Amygdala (tissue), 56 donors: ENCODE measurements at places on chromosomes 3 and 15.

- DNase-seq, result no peak
Measured at GRCh38 chr3:47002171-47003055, 22.9 kb downstream of the NBEAL2 start.

DNA sequence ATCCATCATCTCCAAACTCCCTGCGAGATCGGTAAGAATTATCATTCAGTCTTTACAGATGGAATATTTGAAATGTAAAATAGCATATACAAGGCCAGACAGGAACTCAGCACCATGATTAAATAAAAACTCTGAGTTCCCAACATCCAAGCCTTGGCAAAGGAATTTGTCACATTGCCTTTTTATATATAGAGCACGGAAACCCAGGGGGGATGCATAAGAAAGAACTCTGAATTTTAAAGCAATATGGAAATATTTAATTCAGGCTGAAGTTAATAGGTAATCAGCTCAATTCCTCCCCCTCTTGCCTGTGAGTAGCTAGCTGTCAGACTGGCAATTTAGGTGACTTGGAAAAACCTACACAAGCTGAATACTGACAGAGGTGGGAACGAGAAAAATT, 217.9 kb upstream of the KCNMB2 start:
- DNase-seq, result no peak

DNA sequence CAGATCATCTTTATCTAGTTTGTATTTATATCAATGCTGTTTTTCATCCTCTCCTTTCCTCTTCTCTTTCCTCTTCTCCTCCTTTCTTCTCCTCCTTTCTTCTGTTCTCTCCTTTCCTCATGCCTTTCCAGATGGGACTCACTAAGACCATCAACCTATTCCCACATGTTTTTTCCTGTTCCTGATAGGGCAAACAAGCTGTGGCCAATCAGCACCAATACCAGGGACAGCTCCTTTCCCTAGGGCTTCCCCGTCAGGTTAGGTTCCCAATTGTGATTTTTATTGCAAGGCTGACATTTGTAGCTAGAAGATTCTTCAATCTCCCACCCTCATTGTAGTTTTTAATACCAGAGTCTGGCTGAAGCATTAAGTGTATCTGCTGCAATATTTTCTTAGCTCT, 76.3 kb upstream of the COL8A1 start:
- DNase-seq, result no peak

GRCh38 chr15:99683000-99683670, 50.1 kb downstream of the LYSMD4 start:
- DNase-seq, result no peak

DNA sequence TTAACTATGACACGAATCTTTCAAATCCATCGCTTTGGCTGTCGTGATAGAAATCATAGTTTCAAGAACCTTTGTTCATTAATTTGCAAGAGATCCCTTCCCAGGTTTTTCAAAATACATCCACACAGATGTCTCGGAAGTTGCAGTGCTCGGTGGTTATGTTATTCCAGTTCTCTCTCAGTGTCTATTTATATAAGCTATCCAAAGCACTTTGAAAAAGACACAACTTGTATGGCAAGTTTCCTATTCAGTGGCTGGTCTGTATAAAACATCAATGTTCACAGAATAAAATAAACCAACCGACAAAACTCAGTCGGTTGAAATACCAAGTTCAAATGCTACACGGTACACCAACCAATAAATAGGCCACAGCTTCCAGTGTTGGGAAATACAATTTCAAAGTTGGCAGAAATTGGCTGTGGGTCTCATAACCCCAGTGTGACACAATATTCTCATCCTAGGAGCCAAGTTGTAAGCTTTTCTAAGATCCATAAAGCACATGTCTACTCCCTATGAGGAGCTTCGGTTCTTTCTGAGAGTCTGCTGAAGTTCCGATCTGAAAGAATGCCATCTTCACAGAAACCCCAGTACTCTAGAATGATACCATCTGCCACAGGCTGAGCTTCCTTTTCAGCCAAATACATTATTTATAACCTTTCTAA, 23.7 kb downstream of the SATB1 start:
- DNase-seq, result no peak

GRCh38 chr3:120642368-120642948, 39.6 kb downstream of the HGD start:
- no peak for DNase-seq

DNA sequence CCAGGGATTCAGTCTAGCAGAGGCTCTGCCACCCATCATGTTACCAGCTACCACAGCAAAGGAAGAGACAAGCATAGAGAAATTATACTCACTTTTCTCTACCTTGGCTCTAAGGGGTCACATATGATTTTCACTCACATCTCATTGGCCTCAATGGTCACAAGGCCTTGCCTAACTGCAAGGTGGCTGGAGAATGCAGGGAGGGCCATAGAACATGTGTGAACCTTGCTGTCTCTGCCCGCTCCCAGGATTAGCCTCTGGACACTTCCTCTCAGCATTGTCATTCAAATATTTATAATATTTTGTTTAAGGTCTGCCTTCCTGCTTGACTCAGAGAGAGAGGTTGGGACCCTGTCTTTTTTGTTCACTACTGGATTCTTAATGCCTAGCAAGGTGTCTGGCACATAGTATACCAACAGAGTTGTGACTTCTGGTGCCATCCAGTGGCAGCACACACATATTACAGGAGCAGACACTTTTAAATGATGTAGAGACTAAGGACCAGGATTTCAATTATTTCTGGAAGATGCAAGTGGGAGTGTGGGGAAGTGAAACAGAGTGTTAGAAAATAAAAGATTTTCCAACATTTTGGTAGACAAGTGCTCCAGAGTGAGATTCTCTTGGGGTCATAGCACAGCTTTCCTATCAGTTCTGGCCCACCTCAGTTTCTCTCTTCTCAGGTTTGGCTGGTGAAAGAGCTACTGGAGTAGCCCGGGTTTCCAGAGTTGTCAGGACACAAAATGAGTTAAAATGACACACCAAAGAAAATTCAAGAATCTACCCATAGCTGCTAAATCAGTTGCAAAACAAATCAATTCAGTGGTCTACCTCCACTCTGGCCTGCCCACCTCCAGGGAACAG, 119.0 kb upstream of the RASGRP1 start:
- no peak for DNase-seq

DNA sequence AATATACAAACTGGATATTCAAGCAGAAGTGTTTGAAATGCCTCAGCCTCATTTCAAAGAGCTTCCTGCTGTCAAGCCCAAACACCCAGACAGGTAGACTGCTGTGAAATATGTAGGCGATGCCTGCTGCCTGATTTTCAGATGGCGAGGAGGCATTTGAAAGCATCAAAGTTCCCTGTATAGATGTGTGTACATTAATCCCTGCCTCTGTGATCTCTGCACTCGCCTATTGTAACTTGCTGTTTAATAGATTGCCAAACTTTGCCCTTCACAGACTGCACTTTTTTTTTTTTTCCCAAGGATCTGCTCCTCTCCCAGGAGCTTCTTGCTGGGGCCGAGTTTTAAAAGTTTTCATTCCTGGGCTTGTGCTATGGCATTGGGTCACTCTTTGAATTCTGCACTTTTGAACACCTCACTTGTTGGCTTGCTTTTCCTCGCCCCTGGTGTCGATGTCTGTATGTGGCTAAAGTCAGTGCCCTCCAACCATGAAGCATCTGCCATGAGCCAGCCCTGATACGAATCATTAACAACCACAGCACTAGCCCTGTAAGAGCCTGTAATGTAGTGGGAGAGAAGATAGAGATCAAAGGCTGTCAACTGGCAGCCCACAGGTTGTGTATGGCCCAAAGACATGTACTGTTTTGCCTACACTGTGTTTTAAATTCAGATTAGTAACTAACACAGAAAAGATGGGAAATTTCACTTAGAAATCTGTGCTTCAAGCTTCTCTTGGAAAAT, 287.6 kb upstream of the ICE2 start:
- DNase-seq, result no peak

- DNase-seq, result no peak
Measured at GRCh38 chr3:53799338-53799865, 46.8 kb downstream of the CHDH start.

GRCh38 chr15:100201376-100202280, 140.1 kb downstream of the ADAMTS17 start:
- no peak for DNase-seq

GRCh38 chr3:171284308-171285075, 175.7 kb downstream of the TNIK start:
- DNase-seq, result no peak

DNA sequence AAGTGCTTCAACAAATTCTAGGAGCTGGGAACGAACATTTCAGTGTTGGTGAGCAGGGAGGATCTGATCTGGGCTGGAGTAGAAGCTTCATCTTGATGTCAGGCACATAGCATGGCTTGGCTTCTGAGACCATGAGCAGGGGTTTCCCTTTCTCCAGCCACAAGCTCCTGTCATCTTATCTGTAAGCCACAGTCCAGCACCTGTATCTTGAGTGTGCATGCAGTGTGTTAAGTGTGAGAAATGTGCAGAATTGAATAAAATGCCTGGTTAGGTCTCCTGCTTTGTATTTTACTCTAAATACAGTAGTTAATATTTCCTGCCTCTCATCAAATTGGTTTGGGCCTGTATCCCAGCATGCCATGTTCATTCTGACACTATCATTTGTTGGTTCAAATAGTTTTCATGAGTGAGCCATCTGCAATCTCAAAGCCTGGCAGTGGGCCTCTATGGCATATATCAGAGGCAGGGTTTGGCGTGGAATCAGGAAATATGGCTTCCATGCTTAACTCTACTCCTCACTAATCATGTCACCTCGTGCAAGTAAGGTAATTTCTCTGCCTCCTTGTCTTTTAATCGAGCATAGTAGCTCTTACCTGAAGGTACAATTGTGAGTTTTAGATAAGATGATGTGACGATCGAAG, 43.3 kb downstream of the TLNRD1 start:
- DNase-seq, result no peak

GRCh38 chr15:40102897-40103858, 5.5 kb downstream of the BMF start:
- peak; percentile 84 for DNase-seq

- no peak for DNase-seq
Measured at GRCh38 chr3:160837394-160837980, 81.5 kb downstream of the PPM1L start.

DNA sequence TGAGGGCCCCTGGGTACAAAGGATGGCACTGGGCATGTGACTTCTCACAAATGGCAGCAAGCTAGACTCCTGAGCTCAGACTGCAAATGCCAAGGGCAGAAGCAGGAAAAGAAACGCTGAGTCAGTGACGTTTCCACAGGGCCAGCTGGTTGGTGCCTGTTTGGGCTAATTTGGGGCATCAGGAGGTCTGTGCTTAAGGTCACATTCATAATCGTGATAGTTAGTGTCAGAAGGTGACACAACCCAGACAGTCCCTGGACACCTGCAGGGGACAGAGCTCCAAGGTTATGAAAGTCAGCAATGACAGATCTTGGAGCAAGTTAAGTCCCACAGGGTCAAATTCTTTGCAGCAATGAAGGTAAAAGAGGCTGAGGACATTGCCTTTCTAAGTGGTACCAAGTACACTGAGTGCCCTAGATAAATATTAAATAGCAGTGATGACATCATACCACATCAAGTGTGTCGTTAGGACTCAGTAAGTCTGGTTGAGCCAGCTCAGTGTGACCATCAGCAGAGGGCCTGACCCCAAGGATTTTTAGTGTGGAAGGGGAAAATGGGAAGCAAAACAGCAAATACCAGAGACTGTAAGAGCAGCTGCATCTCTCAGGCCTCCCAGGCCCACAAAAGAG, 556.9 kb upstream of the CFAP20DC start:
- no peak for DNase-seq

DNA sequence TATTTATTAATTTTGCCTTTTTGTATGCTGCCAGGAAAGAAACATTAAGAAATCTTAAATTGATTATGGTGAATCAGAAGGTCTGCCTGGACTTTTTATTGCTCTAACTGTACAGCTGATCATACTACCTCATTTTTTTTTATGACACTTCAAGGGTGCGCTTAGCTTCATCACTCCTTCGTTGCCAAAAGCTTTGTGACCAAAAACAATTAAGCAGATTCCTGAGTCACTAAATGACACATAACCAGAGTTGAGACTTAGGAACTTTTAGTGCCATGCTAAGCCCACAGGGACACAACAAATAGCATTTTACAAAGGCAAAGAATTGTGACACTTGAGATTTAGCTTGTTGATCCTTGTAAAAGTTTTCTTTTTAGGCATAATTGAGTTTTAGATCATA, 4.9 kb downstream of the ADIPOQ start:
- DNase-seq, result no peak

GRCh38 chr3:180624714-180625113, 22.8 kb downstream of the TTC14 start:
- DNase-seq, result no peak

DNA sequence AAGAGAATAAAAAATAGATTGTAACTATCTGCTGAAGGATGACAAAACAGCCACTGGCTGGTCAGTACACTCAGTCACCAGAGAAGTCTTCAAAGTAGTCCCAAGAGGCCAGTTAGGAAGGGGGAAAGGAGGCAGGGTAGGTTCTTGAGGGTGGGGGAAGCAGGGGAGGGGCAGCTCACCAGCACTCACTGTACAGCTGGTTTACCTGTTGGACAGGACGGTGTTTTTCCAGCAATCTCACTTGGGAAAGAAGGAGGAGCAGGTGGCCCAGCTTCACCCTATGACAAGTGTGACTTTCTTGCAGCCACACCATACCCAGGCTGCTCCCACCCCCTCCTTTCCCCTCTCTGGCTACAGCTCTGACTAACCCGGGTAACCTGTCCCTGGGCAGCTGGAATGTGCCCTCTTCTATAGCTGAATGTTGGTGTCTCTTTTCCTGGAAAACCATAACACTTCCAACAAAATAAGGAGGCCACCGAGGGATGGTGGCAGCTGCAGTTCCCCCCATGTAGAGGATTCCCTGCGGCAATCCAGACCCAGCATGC, 203.4 kb upstream of the NSMCE3 start:
- DNase-seq, result no peak

- no peak for DNase-seq
Measured at GRCh38 chr3:117128872-117129271, 419.3 kb downstream of the TUSC7 start.

DNA sequence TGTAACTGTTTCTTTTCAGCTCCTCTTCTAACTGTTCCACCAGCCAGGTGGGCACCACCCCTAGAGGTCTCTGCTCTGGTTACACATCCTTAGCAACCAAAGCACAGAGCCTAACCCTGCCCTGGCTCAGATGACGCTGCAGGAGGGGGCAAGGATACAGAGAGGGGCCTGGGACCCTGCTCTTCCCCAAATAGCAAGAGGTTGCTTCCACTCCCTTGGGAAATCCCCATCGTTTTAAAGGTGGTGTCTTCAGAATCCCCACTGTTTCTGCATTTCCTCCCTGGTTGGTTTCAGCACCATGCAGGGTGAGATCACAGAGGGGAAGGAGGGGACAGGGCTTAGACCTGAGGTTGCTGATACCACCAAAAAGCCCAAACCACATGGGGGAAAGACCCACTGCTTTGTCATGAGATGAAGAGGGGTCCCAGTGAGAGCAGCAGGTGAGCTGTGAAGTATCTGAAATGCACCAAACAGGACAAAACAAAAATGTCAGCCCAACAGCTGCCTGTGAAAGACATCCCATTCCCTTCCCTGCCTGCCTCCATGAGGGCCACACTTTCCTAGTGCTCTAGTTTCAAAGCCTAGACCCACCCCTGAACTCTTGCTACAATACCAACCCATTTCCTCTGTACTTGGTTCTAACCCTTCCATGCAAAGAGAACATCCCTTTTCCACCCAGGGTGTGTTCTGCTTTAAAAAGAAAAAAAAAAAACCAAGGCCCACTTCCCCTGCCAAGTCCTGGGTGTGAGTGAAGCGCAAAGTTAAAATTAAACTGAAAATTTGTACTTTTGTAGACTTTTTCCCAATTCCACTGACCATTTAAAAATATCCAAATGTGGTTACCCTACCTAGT, 29.0 kb downstream of the ANP32A start:
- no peak for DNase-seq

GRCh38 chr15:79027532-79028410, 62.8 kb downstream of the RASGRF1 start:
- no peak for DNase-seq

GRCh38 chr3:102169915-102170479, 264.8 kb upstream of the ZPLD1 start:
- no peak for DNase-seq
